Effector CD8-positive, alpha-beta T cell (primary cell): ENCODE measurements at places on chromosomes 7 and 10.

DNA sequence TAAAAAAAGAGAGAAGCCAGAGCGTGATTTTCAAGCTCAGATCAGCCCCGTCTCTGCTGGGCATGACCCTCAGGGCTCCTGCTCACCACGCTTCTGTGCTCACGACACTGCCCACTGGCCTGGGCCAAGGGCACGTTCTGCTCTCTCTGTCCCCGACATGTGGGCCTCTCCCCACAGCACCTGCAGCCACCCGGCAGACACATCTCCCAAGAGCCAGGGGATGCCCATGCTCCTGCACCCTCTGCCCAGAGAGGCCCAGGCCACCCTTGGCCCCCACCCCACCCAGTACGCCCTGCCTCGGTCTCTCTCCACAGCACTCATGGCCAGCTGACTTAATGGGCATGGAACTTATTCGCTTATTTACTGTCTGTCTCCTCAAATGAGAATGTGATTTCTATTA is 175.4 kb upstream of the RNF32 start:
- no peak for DNase-seq

DNA sequence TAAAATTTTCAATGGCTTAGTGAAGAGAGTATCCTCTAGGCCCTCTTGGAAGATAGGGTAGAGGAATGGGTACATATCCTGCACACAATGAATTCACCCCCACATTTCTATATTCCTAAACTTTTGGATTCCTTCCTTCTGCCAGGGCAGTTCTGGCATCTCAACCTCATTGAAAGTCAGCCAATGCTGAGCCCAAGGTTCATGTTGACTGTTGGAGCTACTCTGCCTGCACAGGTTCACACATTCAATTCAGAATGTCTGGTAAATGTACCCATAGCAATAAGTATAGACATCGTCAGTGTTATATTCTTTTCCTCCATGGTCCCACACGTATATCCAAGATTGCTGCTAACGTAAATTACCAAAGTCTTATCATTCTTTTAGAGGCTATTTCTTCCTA is 48.9 kb upstream of the STARD3NL start:
- DNase-seq = no peak

- DNase-seq = no peak
These were observed 62.9 kb upstream of the DOCK1 start for GRCh38 chr10:126842356-126842755.

DNA sequence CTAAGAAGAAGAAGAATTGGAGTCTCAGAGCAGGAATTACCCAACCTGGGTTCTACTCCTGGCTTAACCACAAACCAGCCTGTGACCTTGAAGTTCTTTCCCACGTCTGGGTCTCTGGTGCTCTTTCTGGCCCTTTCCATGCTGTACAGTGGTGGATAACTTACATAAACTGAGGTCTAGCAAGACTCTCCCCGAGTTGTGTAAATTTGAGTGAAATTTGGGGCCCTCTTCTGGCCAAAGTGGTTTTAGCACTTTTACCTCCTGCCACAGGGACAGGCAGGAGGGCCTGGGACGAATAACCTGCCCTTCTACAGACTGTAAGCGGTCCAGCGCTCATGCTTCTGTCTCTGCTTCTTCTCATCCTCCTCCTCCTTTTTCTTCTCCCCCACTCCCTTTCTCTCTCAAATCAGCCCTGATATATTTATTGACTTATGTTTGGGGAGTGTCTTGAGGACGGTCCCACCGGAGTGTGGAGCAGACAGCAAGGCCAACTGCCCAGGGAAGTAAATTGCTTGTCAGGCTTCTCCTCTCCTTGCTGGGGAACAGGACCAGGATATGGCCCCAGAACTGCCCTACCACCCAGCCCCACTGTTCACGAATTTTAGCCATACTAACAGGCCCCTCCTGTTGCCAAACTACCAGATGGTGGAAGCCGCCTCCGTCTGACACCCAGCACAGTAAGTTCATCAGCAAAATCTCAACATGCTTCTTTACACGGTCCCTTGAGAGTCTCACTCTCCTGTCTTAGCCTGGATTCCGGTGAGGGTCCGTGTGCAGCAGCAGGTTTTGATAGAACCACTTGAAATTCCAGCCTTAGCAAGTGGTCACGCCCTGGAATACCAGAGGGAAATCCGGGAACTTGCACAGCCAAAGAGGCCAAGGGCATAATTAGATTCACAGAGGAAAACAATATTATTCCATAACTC is 4.0 kb upstream of the SH3PXD2A start:
- peak; percentile 20 for DNase-seq

- DNase-seq = no peak
These were observed 511.9 kb upstream of the ZMIZ1 start for GRCh38 chr10:78556705-78557432.

DNA sequence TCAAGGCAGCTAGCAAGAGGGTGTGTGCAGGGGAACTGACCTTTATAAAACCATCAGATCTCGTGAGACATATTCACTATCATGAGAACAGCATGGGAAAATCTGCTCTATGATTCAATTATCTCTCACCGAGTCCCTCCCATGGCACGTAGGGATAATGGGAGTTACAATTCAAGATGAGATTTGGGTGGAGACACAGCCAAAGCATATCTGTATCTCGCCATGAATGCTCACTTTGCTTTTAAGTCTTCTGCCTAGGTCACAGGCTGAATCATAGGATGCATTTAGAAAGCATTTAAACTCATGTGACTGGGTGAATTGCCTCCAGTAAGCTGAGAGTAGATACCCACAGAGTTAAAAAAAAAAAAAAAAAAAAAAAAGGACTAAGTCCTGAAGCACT is 220.0 kb downstream of the AGMO start:
- no peak for DNase-seq

- no peak for DNase-seq
These were observed 19.8 kb upstream of the ZNF273 start for GRCh38 chr7:64883113-64883905.

DNA sequence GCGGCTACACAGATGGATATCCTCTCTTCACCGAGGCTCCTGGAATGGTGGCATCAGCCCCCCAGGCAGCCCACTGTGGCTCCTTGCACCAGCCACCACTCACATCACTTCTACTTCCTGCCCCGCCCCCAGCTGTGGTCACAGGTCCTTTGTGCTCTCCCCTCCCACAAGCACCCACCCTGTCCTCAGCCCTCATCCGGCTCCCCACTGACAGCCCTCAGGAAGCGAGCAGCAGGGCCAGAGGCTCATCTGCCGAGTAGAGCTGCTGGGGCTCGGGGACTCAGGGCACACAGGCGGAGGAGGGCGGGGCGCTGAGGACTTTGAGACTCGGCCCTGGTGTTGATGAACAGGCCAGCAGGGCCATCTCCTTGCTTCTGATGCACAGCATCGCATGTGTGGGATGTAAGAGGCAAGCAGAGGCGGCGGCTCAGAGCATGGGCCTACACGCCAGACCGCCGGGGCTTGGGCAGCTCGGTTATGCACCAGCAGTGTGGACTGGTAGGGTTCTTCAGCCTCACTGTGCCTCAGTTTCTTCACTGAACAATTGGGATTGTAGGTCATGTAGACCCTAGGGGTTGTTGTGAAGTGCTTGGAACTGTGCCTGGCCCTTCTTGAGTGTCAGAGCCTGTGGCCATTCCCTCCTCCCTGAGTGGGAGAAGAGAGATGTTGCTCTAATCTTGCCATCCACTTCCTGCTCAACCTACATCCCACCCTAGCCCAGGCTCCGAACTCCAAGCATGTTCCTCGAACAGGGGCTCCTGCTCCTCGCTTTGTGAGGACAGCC is at the start of gene PRF1:
Gene PRF1 (minus strand): TSS at position 77 of the 784 bp plus-strand sequence. CDS start 1,839 bp downstream, outside the sequence.
- peak; percentile 58 for DNase-seq

- DNase-seq = no peak
These were observed 234.7 kb upstream of the GLI3 start for GRCh38 chr7:42471573-42472174.

GRCh38 chr7:79407351-79407750 is 46.1 kb downstream of the MAGI2 start:
- no peak for DNase-seq

- no peak for DNase-seq
These were observed 528.5 kb upstream of the MGMT start for GRCh38 chr10:128938558-128938957.

DNA sequence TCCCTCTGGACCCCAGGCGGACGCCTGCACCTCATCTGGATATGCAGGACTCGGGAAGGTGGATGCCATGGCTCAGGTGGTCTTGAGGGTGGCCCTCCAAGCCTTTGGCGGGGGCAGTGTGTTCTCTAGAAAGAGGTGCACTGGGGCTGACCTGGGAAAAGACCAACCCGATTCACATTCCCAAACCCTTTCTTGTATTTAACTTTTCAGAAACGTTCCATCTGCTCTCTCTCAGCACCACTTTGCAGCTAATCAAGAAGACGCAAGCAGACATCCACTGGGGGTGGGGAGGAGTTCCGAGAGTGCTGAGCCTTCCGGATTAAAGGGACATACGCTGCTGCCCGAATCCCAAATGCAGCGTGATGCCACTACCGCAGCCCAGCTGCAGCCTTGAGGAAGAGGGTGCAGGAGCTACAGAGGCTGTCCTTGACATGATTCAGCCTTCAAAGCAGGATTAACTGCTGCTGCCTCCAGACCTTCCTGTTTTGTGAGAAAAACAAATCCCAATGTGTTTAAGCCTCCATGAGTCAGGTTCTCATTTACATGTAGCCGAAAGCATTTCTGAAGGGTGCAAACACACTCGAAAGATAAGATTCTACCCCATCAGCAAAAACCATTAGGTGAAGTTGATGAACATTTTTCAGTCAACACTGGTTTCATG is 39.9 kb downstream of the RBM17 start:
- DNase-seq = no peak

- no peak for DNase-seq
These were observed 125.7 kb downstream of the PRPF18 start for GRCh38 chr10:13712476-13712836.

DNA sequence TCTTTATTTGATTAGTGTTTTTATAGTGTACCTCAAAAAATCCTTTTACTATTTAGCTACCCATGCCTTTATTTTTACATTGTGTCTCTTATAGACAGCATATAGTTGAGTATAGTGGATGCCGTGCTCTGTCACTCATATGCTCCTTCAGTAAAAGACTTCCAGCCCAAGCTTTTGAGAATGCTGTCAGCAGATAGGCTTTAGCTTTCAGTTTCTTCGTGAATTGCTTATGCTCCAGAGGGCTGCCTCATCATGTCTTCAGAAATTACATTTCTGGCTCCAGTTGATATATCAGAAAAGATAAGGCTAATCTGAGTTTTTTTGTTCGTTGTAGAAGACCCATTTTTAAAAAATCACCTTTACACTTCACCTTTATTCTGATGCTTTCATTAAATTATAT is 332.0 kb downstream of the NXPH1 start:
- DNase-seq = no peak

GRCh38 chr7:28921822-28922221 is 36.3 kb downstream of the TRIL start:
- no peak for DNase-seq
